ENCODE measurements at places on chromosomes 3 and 15.

DNA sequence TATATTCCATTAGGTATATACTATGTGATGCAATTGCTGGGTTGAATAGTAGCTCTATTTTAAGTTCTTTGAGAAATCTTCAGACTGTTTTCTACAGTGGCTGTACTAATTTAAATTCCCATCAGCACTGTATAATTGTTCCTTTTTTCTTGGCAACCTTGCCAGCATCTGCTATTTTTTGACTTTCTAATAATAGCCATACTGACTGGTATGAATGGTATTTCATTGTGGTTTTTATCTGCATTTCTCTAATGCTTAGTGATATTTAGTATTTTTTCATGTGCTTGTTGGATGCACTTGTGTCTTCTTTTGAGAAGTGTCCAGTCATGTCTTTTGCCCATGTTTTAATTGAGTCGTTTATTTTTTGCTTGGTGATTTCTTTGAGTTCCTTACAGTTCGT lies 145.1 kb upstream of the PLSCR5 start:
- DNase-seq: no peak

- no peak for DNase-seq
Observed at GRCh38 chr15:101038327-101039003, 119.3 kb downstream of the LRRK1 start.

GRCh38 chr3:69033470-69033869 lies 18.7 kb downstream of the TMF1 start:
- DNase-seq: no peak

DNA sequence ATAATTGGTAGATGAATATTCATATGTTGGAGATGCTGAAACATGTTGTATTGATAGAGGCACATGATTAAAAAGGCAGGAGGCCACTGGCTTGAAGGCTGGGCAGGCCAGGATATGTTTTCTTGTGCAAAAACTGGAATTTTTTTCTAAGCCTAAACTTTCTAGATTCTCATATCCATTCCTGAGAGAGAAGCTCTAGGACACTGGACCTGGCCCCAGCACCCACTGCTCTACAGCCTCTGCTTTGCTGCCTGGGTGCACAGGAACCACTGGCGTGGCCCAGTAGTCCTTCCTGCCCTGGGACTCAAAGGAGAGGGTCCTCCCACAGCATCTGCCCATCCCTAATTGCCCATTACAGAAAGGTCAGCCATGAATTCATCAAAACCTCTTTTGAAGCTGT lies 58.1 kb upstream of the APEH start:
- DNase-seq: no peak

DNA sequence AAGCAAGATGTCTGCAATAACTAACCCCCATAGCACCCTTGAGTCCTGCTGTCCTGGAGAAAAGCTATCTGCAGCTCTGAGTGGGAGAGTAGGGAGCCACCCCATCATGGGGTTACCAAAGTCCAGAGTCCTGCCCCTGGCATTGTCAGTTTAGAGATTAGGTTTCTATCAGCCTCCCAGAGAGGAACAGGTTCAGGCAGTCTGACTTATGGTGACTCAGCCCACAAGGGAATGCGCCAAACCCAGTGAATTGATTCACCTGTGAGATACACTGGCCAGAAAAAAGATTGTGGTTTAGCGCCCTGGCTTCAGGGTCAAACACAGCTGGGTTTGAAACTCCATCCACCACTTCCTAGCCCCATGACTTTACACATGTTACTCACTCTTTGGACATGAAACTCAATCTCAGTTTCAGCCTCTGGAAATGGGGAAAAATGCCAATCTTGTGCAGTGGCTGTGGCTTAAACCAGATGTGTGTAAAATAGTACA lies 263.6 kb upstream of the HES1 start:
- no peak for DNase-seq

DNA sequence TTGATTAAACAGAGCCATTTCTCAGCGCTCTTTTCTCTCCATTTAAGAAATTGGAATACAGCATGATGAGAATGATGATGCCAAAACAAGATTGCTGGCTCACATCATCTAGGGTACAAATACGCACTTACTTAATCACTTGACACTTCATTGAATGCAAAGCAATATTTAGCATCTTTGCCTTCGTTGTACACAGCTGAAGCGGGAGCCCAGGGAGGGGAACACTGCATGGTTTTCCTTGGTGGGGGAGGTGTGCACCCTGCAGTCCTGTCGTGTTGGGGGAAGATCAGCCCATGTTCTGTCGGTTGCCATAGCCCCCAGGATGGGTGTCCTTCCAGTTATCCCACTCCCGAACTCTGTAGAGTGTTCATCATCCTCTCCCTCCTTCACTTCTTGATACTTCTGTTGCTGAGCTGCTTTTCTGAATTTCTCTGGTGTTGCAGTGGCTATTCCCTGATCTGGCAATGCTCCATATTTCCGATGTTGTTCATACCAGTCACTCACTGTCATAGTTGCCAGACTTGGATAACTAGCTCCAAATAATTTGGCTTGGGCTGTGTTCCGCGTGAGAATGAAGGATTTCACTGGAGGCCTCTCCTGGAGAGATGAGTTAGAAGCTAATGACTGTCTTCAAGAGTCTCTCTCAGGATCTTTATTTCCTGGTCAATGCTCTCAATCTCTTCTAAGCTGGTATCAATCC lies 50.1 kb upstream of the DYNC1LI1 start:
- DNase-seq: no peak

DNA sequence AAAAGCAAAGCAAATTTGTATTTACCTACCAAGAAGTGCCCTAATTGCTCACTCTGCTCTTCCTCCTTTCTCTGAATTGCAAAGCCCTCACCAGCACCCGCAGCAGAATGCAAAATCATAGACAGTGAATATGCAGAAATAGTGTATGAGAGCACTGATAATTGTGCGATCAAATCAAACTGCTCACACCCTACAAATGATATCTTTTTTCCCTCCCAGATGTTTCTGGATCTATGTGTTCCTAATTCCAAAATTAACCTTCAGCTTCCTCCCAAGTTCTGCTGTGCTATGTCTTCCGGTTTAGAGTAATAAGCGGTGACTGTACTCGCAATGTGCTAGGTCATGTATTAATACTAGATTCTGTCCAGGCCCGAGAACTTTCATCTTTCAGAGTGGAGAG lies 3.4 kb downstream of the GHSR start:
- no peak for DNase-seq

GRCh38 chr15:92653836-92654539 lies 1.6 kb downstream of the FAM174B start:
- DNase-seq: no peak

GRCh38 chr3:111412656-111413055 lies 129.3 kb upstream of the CD96 start:
- no peak for DNase-seq

DNA sequence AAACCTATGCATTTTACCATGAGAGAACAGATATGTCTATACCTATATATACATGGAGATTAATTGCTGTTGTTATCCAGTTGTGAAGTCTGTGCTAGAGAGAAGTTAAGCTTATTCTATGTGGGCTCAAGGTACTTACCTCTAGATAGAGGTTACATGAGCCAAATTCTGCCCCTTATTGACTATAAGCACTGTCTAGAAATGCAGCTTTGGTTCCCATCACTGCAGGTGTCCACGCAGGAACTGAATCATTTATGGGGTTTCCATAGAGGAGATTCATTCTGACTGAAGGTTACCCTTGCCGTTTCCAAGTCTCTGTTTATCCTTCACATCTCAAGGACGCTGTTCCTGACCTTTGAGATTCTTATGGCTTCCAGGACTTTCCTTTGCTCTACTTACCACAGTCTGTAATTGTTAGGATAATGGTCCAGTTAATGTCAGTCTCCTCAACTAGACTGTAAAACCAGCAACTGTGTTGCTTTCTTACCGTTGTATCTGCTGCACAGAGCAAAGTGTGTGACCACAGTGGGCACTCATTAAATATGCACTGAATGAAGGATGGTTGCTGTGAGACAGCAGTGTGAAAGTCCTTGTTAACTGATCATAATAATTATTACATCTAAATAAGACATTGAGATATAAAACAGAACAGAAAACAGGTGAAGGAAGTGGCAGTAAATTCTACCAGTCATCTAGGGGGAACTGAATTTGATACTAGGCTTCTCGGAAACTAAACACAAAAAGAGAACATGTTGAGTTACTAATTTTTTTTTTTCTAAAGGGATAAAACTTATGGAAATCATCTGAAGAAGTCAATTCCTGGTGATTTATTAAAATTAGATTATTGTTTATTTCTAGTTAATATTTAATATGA lies 44.0 kb upstream of the BCL6 start:
- DNase-seq: no peak

- DNase-seq: no peak
Observed at GRCh38 chr15:77387365-77388105, 32.4 kb downstream of the PEAK1 start.

DNA sequence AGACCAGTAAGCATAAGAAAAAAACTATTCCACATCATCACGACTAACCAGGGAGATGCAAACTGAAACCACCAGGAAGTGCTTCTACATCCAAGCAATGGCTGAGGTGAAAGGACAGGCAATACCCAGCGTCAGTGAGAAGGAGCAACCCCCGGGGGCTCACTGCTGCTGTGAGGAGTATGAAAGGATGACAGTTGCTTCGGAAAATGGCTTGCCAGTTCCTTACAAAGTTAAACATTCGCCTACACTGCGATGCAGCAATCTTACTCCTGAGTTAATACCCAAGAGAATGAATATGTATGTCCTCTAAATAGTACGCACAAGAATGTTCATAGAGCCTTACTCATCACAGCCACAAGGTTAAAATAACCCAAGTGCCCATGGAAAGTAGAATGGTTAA lies 13.3 kb upstream of the PLXNA1 start:
- no peak for DNase-seq

GRCh38 chr15:64341961-64342360 lies 14.0 kb downstream of the CSNK1G1 start:
- DNase-seq: no peak

GRCh38 chr3:133956353-133956752 lies 60.7 kb upstream of the RAB6B start:
- DNase-seq: no peak

DNA sequence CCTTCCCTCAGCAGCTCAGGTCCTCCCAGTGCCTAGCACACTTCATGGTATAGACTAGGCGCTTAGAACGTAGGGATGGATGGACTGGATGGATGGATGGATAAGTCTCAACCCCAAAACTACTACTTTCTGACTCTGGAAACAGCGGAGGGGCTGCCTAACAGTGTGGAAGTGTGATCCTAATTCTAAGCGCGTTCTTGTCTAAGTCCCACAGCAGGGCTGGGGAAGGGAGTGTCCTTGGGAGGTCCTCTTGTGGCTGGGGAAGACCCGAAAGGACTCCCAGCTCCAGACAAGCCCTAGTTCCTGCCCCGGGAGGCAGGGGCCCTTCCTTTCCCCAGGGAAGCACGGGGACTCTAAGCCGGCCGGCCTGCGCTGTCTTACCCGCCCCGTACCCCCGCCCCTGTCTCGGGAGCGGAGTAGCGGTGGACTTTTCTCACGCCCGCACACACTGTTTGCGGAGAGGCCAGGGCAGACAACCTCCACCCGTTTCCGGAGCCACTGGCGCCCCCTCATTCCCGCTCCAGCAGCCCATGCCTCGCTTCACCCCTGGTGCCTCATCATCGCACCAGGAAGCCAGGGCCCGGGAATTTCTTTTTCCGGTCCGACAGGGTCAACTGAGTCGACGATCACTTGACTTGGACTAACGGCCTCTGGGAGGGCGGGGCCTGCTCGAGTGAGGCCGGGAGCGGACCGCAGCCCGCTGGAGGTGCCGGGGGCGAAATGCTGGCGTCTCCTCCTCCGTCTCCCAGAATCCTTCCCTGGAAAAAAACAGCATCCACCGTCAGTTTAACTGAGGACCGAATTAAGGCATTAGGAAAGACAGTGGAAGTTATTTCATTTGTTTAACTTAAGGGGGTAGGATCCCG lies 133.3 kb downstream of the TBC1D2B start:
- DNase-seq: peak; percentile 21

- DNase-seq: no peak
Observed at GRCh38 chr3:190009614-190010013, 111.1 kb downstream of the P3H2 start.

DNA sequence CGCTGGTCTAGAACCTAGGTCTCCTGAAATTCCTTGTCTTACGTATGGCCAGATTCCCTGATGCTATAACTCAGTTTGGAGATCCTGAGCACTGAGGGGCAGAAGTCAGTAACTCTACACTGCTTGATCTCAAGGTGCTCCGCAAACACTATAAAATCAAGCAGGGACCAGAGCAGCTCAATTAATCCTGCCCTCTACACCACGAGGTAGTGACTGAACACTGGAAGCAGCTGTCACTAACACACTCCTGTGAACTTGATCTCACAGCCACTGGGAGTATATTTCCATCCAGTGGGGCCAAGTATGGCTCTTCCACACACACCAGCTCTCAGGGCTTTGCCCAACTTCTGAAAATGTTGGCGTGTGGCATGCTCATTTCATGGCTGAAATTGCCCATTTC lies 51.0 kb downstream of the EDEM1 start:
- DNase-seq: no peak

- no peak for DNase-seq
Observed at GRCh38 chr3:98680723-98681122, 82.4 kb upstream of the ST3GAL6 start.

- no peak for DNase-seq
Observed at GRCh38 chr3:94285872-94286271, 223.0 kb downstream of the NSUN3 start.

DNA sequence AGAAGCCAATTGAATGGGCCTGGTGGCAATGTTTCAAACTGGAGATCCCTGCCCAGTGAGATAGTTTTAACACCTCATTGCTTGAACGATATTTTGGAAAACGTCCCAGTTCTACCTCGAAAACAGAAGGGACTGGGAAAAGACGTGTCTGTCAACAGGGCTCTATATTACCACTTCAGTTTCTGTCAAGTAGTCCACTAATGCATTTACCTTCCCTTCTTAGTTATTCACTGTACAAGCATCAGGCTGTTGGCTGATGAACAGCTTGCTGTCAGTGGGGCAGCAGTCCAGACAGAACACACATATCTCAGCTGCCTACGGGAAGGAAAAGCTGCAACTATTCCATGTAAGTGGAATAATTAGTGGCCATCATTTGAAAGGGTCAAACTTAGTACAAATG lies 794.7 kb upstream of the GBE1 start:
- no peak for DNase-seq

GRCh38 chr3:156201411-156202405 lies 81.3 kb downstream of the KCNAB1 start:
- DNase-seq: no peak

DNA sequence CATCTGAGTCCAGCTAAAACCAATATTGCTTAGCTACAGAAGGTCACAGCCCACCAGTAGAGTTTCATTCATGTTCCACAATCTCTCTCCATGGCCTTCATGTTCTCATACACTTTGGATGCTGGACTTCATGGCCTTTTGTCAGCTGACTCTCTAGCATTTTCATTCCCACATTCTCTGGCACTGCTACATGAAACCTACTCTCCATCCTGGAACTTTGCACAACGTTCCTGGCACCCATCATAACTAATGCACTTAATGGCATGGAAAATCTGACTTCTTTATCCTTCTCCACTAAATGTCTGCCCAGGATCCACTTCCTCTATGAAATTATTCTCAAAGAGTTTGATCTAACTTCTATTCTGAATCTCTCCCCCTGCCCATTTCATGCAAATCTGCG lies 56.9 kb downstream of the SLC9A9 start:
- no peak for DNase-seq

GRCh38 chr15:44216958-44217357 lies 21.9 kb upstream of the FRMD5 start:
- no peak for DNase-seq

GRCh38 chr3:55322638-55323037 lies 164.5 kb downstream of the WNT5A start:
- DNase-seq: no peak

- no peak for DNase-seq
Observed at GRCh38 chr15:89003865-89004725, 84.2 kb upstream of the ABHD2 start.

GRCh38 chr3:42254566-42254965 lies 11.4 kb downstream of the CCK start:
- no peak for DNase-seq

Data from naive thymus-derived CD8-positive, alpha-beta T cell (primary cell).